NCI-H446 treated with DMSO at 0.1 percent for 48 hours (cell line): ENCODE measurements at places on chromosomes 3 and 15.
A peak's percentile ranks its signal among the peaks of the same experiment; 100 is the strongest.

- DNase-seq: no peak
Measured at GRCh38 chr3:45693941-45694521, 4.8 kb downstream of the SACM1L start.

DNA sequence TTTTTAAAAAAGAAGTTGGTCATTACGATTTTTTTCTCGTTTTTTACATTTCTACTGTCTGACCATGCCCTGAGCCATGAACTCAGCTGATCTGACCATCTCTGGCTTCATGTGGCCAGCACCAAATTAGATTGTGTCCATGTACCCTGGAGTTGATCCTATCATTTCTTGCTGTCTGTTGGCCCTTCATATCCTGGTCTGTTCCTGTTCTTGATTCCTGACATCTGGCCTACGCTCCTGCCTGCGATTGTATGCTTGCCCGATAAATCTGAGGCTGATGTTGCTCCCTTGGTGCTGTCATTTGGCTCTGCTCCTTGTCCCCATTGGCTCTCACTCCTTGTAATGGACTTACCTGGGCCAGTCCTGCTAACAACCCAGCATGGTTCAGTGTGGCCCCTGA is 89.8 kb upstream of the IGSF10 start:
- no peak for DNase-seq

GRCh38 chr3:119025171-119025795 is 9.4 kb downstream of the IGSF11 start:
- peak; percentile 43 for DNase-seq

GRCh38 chr3:27076815-27077630 is 292.2 kb downstream of the NEK10 start:
- no peak for DNase-seq

- DNase-seq: no peak
Measured at GRCh38 chr3:114144909-114145688, 33.8 kb downstream of the DRD3 start.

DNA sequence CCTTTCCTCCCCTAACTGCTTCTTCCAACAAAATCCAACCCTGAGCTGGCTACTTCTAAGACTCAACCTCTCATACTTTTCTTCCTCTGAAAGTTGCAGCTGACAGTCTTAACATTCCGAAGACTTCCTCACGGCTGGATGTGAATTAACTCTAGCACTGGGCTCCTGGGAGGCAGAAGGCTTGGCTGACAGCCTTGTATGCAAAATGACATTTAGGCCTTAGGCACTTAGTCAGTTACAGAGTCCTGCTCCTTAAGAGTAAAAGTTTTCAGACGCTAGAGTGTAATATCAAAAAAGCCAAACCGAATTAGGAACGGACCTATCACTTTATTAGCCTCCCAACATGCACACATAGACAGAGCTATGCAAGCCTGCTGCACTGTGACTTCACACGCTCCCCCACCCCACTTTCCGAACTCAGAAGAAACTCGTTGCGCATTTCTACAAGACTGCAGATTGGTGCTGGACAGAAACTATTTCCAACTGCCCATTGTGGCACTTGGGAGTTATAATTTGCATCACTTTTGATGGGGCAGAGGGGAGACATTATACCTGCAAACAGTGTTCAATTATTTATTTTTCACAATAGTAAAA is 15.5 kb upstream of the ANXA2 start:
- no peak for DNase-seq

DNA sequence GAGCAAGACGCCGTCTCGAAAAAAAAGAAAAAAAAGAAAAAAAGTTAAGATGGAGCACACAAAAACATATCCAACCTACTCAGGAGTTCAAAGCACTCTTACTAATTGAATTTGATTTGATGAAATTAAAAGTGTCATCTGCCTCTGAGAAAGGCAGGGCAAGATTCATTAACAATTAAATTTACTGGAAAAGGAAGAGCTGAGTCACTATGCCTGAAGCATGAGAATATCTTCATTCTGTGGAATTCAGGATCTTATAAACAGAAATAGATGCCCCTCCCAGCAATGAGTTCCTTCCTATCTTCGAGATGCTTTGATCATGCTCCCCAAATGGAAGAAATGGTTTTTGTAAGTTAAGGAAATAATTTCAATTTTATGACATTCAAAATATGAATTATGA is 61.0 kb upstream of the ST3GAL6 start:
- no peak for DNase-seq

GRCh38 chr3:123571264-123571972 is 13.4 kb downstream of the HACD2 start:
- DNase-seq: no peak

DNA sequence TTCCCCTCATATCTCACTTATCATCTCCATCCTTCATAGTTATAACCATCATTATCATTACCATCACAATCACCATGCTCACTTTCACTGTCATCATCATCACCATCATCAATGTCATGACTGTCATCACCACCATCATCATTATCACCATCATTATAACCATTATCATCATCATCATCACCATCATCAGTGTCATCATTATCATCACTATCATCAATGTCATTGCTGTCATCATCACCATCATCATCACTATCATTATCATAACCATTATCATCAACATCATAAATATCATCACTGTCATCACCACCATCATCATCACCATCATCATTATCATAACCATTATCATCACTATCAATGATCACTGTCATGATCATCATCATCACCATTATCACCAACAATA is 44.1 kb downstream of the SSUH2 start:
- no peak for DNase-seq

- DNase-seq: no peak
Measured at GRCh38 chr15:43519196-43519595, 1.8 kb downstream of the MAP1A start.

GRCh38 chr3:28191363-28191762 is 50.1 kb upstream of the CMC1 start:
- DNase-seq: no peak

DNA sequence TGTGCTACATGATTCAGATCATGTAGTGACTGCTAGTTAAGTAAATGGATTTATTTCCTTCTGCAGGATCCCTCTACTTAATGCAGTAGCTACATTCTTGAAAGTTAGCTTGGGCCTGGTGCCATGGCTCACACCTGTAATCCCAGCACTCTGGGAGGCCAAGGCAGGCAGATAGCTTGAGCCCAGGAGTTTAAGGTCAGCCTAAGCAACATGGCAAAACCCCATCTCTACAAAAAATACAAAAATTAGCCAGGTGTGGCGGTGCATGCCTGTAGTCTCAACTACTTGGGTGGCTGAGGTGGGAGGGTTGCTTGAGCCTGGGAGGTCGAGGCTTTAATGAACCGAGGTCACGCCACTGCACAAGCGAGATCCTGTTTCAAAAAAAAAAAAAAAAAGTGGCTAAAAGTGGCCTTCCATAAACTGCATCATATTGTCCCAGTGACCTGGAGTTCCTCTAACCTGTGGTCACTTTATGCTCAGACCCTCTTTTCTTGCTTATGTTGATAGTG is 22.0 kb downstream of the TSEN2 start:
- no peak for DNase-seq

DNA sequence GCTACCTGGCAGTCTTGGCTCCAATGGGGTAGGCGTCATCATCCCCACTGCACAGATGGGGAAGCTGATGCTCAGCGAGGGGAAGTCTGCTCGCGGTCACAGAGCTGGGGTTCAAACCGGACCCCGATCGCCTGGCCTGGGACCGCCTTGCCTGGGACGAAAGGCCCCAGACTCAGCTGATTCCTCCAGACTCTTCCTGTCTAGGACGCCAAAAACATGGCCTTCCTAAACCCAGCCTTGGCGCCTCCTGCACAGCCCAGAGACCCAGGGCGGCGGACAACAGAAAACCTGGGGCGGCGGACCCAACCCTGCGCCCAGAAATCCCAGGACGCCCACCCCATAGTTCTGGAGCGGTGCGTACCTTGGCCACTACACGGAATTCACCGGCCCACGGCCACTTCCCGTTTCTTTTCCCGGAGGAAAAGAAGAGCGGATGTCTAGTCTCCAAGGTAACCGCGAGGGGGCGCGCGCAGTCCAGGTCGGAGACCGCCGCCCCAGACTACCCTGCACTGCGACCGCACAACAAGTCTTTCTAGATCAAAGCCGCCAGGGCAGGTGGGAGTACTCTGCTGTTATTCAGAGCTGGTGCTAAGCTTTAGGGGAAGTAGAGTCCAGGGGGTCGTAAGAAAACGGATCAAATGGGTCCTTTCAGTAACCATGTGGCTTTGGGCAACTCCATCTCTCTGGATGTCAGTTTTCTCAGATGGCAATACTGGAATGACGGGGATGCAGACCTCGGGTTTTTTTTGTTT is 4.9 kb upstream of the IL17RD start:
- DNase-seq: no peak
